Smooth muscle cell of the umbilical artery (primary cell): ENCODE measurements at places on chromosomes 5 and 9. TPM values are rescaled to one million over a fixed set of nuclear protein-coding genes. Genes with fewer than 3 reads are reported as not detected.

Gene MAPKAP1
- 83.1 and 117 TPM in 2 replicates for total RNA-seq

Gene PTBP3
- 22.3 and 27.0 TPM in 2 replicates for total RNA-seq

Gene TMEM174
- not detected in 2 replicates for total RNA-seq

Gene ELL2
- 41.6 and 57.2 TPM in 2 replicates for total RNA-seq

Gene AGXT2
- not detected in 2 replicates for total RNA-seq
